ENCODE measurements at places on chromosomes 7 and 10.

DNA sequence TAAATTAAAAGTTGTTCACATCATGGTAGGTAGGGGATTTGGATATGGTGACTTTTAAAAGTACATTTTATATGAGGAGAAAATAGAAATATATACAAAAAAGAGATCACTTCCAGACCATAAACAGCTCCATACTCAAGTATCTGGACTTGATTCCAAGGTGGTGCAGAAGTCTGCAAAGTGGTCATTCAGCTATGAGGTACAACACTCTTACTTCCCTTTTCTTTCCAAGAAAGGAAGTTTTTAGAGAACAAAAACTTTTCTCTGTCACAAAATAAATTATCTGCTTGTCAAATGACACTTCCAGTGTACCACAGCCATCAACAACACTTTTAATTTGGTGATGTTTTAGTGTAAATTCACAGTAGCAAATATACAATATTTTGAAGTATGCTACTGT lies 1013.5 kb downstream of the GATA3 start:
- DNase-seq = no peak

- no peak for DNase-seq
These were observed 14.3 kb upstream of the ZMIZ1 start for GRCh38 chr10:79054203-79055099.

DNA sequence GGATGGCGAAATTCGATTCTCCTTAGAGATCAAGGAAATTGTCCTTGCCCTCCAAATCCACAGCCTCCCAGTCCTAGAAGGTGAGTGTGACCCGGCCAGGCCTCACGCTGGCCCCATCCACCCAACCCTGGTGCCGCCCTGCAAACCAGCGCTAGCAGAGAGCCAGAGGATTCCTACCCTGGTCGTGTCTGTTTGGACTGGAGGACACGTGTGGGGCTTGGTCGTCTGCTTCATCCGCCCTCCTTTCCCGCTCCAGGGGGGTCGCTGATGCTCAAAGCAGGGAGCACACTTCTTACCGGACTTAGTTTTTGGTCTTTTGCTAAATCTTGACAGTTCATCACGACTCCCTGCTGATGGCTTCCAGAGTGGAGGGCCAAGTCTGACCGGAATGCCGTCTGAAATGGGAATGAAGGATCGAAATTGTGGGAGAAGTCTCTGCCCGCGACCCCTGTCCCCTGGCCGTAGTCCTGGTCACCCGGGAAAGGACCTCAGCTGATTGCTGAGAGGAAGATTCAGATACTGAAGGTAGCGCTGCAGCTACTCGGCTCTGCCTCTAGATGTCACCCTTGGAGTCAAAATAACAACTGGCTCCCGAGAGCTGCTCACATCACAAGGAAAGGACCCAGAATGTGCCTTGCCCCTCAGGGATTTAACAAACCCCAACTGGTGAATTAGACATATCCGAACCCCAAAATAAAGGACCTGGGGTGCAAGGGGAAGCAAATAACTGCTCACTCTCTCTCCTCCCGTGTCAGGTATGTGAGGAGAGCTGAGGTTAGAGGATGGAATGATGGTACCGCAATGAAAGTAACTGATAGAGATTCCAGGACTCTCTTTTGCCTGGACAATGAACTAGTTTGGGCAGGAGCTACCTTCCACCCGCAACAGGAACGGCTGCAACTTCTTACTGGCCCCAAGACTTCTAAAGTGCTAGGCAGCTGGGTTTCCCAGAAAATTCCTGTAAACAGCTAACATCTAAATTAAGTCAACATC lies 23.5 kb upstream of the ORC5 start:
- DNase-seq = peak; percentile 34

DNA sequence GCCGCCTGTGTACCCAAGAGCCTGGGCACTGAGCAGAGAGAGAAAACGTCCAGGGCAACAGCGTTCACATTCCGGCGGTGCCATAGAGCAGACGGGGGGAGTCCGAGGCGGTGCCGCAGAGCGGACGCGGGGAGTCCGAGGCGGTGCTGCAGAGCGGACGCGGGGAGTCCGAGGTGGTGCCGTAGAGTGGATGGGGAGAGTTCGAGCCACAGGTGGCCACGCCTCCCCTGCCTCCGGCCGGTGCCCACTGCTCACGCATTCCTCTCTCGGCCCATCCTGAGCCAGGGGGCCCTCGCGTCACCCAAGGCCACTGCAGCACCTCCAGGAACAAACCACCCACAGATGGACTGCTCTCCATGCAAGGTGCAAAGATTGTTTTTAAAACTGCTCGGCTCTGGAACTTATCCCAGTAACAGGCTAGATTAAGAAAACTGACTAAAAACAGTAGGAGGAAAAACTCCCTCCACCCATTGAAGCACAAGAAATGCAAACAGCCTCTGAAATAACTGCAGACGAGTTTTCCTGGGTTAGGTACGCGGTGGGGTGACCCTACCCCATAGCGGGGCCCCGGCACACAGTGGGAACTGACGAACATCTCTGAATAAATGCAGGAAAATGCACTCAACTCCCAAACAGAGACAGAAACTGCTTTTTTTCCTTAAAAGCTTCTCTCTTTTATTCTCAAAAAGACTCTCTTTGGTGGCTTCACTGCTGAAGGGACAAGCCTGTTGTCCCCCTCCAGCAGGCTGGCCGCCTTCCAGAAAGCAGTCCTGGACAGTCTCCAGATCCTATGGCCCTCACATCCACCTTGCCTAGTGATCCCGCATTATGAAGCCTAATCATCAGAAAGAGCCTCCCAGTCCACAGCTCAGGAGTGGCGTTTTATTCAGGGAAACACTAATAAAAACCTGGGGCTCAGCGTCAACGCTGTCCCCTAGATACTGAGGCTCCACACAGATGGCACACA lies 55.9 kb downstream of the DIP2C start:
- no peak for DNase-seq

DNA sequence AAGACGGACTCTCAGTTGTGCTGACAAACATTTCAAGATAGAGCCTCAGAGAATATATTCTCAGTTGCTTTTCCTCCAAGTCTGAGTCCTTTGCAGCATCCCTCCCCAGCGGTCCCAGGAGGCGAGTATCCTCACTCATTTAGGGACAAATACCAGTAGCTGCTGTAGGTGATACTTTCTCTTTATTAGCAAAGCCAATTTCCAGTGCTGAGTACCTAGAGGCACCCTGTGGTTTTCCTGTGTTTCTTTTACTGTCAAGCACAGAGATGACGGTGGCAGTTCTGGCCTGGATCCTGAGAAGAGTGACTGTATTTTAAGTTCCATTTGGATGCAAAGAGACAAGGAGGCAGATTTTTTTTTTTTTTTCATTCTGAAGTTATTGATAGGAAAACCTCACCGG lies 1058.4 kb downstream of the SORCS3 start:
- DNase-seq = no peak

- no peak for DNase-seq
These were observed 260.3 kb upstream of the FERD3L start for GRCh38 chr7:19405541-19405940.

DNA sequence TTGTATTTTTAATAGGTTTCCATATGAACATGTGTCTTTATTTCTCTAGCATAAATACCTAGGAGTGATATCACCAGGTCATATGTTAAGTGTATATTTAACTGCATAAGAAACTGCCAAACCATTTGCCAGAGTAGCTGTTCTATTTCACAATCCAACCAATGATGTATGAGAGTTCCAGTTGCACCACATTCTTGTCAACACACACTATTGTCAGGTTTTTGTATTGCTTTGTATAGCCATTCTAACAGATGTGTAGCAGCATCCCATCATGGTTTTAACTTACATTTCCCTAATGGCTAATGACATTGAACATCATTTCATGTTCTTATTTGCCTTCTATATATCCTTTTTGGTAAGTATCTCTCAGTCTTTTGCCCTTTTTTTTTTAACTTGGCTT lies 4.1 kb downstream of the CUZD1 start:
- no peak for DNase-seq

GRCh38 chr10:60188548-60188947 lies 201.1 kb downstream of the ANK3 start:
- DNase-seq = no peak

GRCh38 chr7:101632641-101633040 lies 3.5 kb upstream of the MYL10 start:
- no peak for DNase-seq

DNA sequence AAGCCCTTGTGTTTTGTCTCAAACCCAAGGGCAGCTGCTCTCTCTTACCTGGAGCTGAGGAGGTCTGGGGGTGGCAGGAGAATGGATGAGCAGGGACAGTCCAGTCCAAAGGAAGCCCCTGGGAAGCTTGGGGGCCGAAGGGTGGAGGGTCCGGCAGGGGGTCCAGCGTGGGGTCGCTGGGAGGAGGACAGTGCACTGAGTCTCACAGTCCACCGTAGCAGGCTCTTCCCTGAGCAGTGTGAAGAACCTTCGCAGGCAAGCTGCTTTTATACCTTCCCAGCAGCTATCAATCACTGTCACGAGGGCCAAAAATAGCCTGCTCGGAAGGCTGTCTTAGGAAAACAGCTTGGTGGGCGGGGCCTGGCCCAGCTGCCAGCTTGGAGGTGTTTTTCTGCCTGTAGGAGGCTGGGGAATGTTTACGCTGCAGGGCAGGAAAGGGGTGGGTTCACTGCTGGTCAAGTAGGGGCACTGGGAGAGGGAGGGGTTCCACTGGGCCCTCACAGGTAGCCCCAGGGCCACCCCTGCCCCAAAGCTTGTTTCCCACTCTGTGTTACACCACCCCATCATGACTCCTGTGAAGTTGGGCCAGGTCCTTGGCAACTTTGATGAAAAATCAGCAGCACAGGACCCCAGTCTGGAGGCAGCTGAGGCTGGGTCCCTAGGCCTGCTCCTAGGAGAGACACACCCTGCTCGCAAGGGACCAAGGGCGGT lies at the start of gene DEPP1:
Gene DEPP1 (minus strand): TSS at position 240 of the 711 bp plus-strand sequence. CDS start 779 bp downstream, outside the sequence.
- peak; percentile 78 for DNase-seq

DNA sequence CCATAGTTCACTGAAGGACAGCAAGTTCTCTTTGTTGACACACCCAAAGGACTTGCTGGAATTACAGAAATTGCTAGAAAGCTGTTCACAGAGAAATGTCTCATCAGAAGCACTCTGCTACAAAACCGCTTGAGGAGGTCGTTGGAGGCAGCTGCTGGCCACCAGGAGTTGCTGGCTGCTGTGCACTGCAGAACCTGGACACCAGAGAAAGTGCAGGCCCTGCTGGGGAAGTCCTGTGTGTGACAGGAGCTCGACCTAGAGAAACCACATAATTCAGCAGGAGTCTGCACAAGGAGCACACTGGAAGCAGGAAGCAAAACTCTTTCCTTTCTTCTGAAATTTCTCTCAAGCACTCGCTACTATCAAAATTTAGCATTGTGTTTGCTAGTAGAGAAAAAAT lies 461.5 kb upstream of the GHITM start:
- no peak for DNase-seq

GRCh38 chr7:151386301-151387160 lies 23.3 kb downstream of the WDR86 start:
- no peak for DNase-seq

DNA sequence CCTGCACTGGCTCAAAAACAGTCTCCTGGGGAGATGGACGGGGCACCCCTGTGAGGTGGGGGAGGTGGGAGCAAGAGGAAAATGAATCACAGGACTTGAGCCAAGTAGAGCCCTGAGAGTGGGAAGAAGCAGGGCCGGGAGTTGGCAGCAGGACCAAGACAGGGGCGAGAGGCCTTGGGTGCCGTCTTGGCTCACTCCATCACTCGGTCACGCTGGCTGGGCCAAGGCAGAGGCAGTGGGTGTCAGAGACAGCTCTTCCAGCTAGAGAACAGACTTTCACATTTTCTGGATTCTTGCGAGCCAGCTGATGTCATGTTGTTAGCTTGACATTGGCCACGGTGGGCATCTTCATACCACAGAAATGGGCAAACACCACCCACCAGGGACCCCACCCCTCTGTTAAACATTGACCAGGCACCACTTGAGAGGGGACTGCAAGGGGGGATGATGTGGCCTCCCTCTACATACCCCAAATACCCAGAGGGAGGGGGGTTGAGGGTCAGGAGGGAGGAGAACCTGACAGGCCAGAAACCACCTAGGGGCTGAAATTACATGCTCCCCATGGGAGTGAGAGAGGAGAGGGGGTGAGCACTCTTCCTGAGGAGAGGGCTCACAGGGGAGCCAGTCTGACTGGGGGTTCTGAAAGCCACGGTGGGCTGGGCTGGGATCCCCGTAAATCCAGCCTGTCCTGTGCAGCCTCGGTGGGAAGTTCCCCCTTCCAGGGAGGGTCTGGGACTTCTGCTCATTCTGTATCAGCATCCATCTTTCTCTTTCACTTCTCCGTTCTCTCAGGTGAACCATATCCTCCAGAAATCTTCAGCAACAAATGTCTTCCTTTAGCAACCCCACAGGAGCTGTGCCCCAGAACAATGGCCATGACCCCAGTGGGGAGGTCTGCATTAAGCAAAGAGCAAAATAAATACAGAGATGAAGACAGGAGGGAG lies 19.6 kb downstream of the CAMK2B start:
- DNase-seq = no peak

DNA sequence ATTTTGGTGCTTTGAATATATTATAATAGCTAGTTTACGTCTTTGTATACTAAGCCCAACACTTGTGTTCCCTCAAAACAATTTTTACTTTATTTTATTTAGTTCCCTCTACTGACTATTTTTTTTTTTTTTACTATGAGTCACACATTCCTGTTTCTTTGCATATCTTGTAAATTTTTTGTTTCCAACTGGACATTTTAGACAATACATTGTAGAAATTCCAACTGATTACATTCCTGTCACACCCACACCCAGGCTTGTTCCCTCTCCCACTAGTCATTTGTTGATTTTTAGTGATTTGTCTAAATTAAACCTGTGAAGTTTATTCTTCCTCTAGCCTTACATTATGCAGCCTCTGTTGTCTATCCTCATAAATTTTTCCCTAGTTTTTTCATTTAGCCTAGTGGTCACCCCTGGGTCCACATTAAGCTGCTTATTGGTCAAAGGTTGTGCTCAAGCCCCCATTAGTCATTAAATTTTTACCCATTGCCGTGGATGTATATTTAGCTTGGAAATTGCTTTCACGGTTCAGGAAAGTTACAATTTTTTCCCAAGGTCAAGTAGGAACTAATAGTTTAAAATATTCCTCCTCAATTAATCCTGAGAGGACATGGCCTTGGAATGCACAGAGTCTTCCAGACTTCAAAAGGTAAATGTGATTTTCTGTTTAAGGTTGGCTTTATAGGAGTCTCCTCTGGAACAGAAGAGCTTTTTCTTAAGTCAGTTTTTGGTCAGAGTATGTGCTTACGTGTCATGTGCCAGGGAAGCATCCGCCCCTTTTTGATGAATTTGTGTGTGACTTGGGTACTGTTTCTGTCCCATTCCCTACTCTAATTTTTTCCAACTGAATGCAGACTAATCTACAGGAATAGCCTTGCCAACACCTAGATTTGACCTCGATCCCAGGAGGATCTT lies 207.6 kb upstream of the TMEM72 start:
- no peak for DNase-seq

GRCh38 chr7:124783271-124783670 lies 17.7 kb upstream of the GPR37 start:
- DNase-seq = no peak

DNA sequence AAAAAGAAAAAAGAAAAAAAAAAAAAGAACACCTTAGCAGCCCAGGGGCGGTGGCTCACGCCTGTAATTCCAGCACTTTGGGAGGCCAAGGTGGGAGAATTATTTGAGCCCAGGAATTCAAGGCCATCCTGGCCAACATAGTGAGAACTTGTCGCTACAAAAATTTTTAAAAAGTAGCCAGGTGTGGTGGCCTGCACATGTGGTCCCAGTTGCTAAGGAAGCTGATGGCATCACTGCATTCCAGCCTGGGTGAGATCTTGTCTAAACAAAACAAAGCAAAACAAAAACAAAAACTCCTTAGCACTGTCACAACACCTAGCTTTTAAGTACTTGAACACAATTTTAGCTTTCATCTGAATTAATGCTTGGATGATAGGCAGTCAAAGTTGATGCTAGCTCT lies 86.3 kb upstream of the MKLN1 start:
- no peak for DNase-seq

GRCh38 chr10:77920495-77920894 lies 6.1 kb downstream of the DLG5 start:
- DNase-seq = no peak

- peak; percentile 78 for DNase-seq
These were observed 39.0 kb downstream of the TFAM start for GRCh38 chr10:58424176-58424575.
